Urinary bladder (tissue), 4 donors: ENCODE measurements at places on chromosomes 5 and 9. TPM values are rescaled to one million over a fixed set of nuclear protein-coding genes. Genes with fewer than 3 reads are reported as not detected.

Gene NR2F1-AS1
- 25.9 TPM for polyA plus RNA-seq

Gene PLPP7
- polyA plus RNA-seq: 11.0 TPM

Gene DMGDH
- 1.4 TPM for polyA plus RNA-seq

Gene TAF11L3
- polyA plus RNA-seq: not detected

Gene DBH
- polyA plus RNA-seq: 0.98 TPM

Gene SLC6A18
- not detected for polyA plus RNA-seq

Gene ENC1
- polyA plus RNA-seq: 11.2 TPM

Gene EIF4E1B
- polyA plus RNA-seq: not detected
